Stomach (tissue), 19 donors: ENCODE measurements at places on chromosomes 7 and 10.

- DNase-seq, result no peak
Observed at GRCh38 chr7:157845203-157845835, 508.5 kb downstream of the DNAJB6 start.

GRCh38 chr7:45649560-45650346 lies 75.6 kb downstream of the ADCY1 start:
- DNase-seq, result no peak

DNA sequence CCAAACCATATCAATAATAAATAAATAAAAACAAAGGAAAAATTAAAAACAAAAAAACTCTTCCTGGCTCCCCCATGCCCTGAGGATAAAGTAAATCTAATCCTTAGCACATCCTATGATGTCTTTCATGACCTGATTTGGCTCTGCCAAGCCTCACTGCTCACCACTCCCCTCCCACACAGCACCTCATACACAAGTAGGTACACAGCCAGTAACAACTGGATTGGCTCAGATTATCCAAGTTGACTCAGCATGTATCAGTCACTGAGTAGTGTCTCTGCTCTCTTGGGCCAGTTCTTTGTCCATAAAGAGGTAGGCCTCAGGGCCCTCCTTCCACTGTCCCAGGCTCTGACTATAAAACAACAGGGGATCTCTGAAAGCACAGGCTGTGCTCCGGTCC lies 99.6 kb downstream of the STRA8 start:
- DNase-seq, result no peak

DNA sequence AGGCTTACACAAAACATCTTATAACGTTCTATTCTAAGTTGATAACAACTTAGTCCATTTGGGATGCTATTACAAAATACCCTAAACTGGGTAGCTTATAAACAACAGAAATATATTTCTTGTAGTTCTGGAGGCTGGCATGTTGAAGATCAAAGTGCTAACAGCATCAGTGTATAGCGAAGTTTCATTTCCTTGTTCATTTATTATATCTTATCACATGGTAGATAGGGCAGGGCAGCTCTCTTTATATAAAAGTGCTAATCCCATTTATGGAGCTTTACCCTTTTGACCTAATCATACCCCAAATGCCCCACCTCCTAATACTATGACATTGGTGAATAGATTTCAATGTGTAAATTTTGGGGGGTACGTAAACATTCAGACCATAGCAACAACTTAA lies 6.3 kb downstream of the CASP7 start:
- no peak for DNase-seq

- no peak for DNase-seq
Observed at GRCh38 chr7:129993275-129993674, 40.5 kb upstream of the UBE2H start.
